Forelimb muscle (tissue), 1 donor: ENCODE measurements at places on chromosomes 1 and 21.

- DNase-seq, result no peak
These were observed 214.1 kb upstream of the USP24 start for GRCh38 chr1:55428944-55429931.

- no peak for DNase-seq
These were observed 1.1 kb upstream of the ESPN start for GRCh38 chr1:6423321-6423999.

DNA sequence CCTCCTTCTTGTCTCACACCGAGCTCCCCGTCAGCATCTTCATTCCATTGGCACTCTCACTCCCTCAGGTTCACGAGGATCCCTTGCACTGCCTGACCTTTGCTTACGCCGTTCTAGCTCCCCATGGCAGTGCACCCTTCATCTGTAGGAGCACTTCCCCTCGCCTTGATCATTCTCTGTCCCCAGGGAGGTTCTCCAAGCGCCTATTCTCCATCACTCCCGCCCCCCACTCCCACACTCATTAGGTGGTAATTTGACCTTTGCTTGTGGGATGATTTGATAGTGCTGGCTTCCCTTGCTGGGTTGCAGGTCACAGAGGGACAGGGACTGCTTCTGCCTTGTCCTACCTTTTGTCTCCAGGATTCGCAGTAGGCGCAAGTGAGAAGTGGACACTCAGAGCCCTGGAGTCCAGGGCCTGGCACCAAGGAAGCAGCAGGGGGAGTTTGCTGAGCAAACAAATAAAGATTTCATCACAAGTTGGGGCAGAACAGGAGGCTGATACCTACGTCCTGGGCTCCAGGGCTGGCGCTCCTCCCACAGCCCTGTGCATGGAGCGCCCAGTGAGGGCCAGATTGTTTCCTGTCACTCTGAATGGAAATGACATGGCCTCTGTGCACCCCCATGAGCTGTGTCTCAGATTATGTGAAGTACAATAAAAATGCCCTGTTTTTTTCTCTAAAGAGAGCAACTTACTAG, 82.0 kb upstream of the RUNX3 start:
- DNase-seq, result no peak

DNA sequence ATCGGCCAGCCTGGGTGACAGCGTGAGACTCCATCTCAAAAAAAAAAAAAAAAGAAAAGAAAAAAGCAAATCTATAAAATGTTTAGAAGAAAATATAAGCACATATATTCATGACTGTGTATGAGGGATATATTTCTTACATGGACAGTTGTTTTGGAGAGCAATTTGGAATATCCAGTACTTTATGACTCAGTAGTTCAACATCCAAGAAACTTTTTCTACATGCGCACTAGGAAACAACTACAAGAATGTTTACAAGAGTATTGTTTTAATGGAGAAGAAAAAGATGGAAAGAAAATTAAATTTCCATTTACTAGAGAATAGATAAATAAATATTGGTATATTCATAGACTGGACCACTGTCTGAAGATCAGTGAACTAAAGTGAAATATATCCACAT, 77.5 kb downstream of the MAST2 start:
- no peak for DNase-seq

DNA sequence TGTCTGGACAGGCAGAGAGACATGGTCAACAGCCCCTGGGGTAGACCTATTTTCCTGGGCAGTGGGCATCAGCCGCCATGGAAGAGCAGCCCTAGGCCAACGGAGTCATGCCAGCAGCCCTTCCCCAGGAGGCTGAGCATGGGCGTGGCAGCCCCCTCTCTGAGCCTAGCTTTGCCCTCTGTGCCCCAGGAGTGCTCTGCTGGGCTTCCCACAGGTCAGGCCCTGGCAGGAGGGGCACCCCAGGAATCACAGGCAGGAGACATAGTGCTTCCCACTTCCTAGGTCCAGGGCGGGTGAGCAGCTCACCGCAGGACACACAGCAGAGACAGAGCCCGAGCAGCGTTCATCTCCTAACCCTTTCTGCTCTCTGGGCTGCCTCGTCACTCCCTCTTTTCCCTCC, 132.8 kb downstream of the GLIS1 start:
- no peak for DNase-seq

DNA sequence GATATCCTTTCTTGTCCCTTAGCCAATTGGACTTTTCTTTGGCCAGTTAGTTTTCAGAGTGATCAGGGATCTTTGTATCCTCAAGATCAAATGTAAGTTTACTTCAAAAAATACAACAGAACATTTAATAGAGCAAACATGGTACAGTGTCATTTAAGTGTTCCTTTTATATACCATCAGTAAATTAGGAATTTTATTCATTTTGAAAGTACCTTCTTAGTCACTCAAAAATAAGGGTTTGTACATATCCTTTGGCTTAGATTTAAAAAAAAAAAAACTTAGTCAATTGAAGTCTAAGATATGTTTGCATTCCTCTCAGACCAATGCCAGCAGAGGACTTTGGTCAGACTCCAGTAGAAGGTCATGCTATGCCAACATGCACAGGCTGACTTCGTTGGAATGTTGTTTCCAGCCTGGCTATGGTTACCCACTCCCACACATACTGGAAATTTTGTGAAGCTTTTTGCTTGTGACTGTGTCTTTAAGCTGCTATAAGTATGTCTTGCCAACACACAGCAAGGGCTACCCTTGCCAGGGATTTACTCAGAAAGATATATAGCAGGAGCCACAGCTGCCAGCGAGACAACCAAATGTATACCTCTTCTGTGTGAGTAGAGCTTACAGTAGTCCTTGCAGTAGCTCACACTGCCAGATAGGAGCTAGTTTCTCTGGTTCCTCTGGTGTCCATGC, 81.5 kb upstream of the LRIF1 start:
- DNase-seq, result no peak

DNA sequence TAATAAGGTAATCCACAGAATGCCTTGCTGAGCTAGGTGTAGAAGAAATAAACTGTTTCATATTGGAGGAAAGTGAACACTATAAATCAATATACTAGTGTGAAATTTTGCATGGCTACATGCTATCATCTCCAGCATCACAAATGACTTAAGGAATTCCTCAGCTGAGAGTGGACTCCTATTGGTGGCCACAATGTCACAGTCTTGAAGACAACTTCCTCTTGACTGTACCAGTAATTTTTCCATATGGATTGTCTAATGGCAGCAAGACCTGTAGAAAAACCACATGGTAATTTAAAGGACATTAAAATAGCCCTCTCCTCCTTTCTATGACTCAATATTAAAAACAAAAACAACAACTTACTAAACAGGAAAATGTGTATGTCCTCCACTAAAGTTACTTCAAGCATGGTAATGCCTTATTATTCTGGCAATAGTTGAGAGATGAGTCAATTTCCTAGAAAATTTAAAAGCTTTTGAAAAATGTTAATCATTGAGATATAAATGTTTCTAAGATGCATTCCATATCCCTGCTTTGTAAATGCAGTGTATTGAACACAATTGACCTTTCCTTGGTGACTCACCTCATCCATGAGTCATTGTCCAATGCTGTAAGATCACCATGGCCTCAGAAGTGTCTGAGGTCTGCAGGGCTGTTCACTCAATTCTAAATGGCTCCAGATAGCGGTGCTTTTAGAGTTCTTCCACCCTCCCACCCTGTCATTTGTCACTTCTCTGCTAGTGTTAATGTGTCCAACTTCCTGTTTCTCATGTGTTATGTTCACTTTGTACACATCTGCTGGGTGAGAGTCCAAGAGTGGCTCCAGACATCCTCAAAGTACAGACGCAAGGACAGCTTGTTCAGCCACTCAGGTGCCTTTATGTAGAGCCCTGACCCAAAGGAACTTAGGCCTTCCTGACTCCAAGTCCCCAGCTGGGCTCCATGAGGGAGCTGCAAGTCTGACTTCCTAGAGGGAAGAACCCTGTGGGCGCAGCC, 32.8 kb upstream of the DNASE2B start:
- no peak for DNase-seq

DNA sequence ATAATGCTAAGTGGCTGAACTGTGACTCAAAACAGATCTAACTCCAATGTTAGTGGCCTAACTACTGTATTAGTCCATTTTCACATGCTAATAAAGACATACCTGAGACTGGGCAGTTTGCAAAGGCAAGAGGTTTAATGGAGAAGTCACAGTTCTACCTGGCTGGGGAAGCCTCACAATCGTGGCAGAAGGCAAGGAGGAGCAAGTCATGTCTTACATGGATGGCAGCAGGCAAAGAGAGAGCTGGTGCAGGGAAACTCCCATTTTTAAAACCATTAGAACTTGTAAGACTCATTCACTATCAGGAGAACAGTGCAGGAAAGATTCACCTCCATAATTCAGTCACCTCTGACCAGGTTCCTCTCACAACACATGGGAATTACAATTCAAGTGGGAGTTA, 79.7 kb upstream of the CACYBP start:
- DNase-seq, result no peak

- no peak for DNase-seq
These were observed 92.5 kb downstream of the TTC3 start for GRCh38 chr21:37165586-37165985.

- DNase-seq, result no peak
These were observed 44.9 kb upstream of the COL6A2 start for GRCh38 chr21:46052703-46053651.

DNA sequence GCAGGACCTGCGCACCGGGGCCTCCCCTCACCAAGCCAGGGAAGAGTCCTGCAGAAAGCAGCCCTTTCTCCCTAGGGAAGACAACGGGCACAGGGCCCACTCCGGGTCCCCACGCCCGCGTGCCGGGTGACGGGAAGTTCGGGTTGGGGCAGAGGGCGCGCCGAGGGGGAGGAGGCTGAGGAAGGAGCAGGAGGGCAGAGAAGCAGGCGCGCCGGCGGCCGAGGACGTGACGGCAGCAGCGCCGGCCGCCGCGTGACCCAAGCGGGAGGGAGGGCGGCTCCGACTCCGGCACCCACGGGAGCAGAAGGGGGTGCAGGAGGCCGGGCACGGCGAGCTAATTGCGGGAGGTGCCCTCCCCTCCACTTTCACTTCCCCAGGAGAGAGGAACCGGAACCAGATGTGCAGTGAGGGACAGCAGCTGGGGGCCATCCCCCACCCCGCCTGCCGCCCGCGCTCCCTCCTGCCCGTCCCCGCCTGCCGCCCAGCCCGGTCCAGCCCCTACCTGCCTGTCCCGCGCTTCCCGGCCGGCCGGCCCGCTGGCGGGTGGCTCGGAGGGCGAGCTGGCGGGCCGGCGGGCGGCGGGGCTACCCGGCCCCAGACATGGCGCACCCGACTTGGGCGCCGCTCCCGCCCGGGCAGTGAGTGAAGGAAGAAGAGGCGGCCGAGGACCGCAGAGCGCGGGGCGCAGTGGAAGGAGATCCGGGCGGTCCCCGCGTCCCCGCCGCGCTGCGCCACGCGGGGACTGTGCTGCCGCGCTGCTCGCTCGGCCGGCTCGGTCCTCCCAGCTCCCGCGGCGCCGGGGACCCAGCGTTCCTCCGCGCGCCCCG, 510 bp downstream of the DENND4B start:
- no peak for DNase-seq

- DNase-seq, result no peak
These were observed 19.7 kb upstream of the PGBD2 start for GRCh38 chr1:248886237-248886895.

DNA sequence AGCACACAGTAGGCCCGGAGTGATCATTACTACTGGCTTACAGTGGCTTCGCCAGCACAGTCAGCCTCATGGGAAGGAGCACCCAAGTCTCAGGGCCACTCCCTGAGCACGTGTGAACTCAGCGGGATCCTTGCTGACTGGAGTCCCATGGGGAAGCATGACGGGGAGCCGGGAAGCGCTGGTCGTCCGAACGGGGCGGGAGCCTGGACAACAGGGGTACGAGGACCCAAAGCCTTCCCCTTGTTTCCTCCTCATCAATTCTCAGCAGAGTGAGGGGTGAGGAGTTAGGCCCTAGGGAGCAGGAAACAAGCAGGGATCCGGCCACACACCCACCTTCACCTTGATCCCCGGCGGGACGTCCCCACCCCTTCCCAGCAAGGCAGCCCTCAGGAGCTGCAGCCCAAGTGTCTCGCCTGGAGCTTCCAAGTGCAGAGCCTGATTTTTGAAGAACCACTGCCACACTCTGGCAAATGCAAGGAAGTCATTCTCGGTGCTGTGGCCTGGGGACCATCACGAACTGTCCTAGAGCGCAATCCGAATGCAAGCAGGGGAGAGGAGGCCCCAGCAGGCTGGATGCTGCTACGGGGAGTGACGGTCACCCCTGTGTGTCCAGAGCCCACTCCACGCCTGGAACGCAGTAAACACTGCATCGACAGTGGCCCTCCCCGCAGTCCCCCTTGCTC, 35.5 kb downstream of the TOMM20 start:
- no peak for DNase-seq

- DNase-seq, result no peak
These were observed 153.8 kb upstream of the FGGY start for GRCh38 chr1:59143133-59143487.

- DNase-seq, result no peak
These were observed 1.4 kb upstream of the CFAP298 start for GRCh38 chr21:32613436-32614043.

- no peak for DNase-seq
These were observed 85.4 kb upstream of the WARS2 start for GRCh38 chr1:119225831-119226230.

- DNase-seq, result no peak
These were observed 759.8 kb downstream of the ADGRL2 start for GRCh38 chr1:82560566-82560965.

DNA sequence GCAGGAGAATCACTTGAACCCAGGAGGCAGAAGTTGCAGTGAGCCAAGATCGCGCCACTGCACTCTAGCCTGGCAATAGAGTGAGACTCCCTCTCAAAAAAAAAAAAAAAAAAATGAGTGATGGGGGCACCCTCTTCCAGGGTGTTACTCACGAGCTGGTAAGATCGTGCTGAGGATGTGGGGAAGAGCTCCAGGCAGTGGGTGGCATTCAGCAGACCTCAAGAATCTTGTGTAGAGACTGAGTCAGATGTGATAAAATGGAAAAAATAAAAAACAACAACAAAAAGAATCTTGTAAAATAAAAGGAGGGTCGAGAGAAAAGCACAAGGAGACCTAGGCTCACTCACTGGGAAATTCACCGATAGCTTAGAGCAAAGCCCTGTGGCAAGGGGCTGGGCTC, 38.5 kb downstream of the EPHA2 start:
- DNase-seq, result no peak

GRCh38 chr1:160779626-160780397, 16.2 kb upstream of the LY9 start:
- DNase-seq, result no peak

GRCh38 chr1:53737648-53738204, 1.2 kb downstream of the GLIS1 start:
- DNase-seq, result no peak

DNA sequence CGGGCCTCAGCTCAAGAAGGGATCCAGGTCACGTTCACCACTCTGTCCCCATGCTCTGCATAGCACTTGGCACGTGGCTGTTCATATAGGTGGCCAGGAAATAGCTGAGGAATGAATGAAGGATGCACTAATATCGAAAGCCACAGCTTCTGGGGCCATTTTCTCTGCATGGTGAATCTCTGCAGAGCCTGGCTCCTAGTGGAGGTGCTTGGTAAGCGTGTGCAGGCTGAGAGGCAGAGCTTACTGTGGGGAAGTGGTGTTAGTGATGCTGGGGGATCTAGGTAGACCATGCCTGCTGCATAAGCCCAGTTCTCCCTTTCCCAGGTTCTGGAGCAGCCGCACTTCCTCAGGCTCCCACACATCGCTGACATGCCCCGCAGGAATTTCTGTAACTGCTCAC, 8.3 kb downstream of the CSRP1 start:
- DNase-seq, result no peak

GRCh38 chr1:107879346-107879745, 85.6 kb downstream of the VAV3 start:
- no peak for DNase-seq
